ENCODE measurements at places on chromosomes 16 and 17. TPM values are rescaled to one million over a fixed set of nuclear protein-coding genes. Genes with fewer than 3 reads are reported as not detected.

The TEX14 gene
- 0.29 TPM for total RNA-seq

The GNGT2 gene
- 0.66 TPM for total RNA-seq

The NXN gene
- total RNA-seq: 14.3 TPM

The POLR2A gene
- 64.2 TPM for total RNA-seq

The DHX38 gene
- total RNA-seq: 50.2 TPM

The ZFP1 gene
- 7.0 TPM for total RNA-seq

The TMEM238L gene
- not detected for total RNA-seq

The SPN gene
- 2.3 TPM for total RNA-seq

The MTSS2 gene
- total RNA-seq: 9.4 TPM

The KRTAP2-3 gene
- total RNA-seq: not detected
